ENCODE measurements at places on chromosomes 5 and 9.

DNA sequence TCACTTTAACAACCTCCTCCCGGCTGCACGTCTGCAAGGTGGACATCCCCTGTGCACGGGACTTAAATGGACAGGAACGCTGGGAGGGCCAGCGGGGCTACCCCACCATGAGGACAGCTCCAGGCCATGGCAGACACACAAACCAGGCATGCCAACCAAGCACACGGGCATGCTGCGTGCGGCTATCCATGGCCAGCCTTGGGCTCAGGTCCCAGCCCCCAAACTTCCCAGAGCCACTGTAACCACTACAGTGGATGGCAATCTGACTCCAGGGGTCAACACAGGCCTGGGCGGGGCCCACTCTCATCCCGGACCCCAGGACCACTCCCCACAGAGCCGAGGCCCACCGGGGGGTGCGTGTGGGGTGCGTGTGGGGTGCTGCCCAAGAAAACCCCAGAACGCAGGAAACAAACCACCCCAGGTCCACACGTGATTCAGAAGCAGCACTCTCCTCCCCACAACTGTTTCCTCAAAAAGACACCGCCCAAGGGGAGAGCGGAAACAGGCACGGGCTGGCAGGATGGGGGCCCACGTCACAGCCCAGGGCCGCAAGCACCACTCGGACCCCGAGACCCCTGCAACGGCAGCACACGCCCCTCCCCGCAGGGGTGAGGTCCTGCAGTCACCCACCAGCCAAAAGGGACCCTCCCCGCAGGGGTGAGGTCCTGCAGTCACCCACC lies 7.4 kb downstream of the SLC12A7 start:
- no peak for DNase-seq

- DNase-seq = no peak
Observed at GRCh38 chr5:172450861-172451695, 3.2 kb downstream of the SH3PXD2B start.

DNA sequence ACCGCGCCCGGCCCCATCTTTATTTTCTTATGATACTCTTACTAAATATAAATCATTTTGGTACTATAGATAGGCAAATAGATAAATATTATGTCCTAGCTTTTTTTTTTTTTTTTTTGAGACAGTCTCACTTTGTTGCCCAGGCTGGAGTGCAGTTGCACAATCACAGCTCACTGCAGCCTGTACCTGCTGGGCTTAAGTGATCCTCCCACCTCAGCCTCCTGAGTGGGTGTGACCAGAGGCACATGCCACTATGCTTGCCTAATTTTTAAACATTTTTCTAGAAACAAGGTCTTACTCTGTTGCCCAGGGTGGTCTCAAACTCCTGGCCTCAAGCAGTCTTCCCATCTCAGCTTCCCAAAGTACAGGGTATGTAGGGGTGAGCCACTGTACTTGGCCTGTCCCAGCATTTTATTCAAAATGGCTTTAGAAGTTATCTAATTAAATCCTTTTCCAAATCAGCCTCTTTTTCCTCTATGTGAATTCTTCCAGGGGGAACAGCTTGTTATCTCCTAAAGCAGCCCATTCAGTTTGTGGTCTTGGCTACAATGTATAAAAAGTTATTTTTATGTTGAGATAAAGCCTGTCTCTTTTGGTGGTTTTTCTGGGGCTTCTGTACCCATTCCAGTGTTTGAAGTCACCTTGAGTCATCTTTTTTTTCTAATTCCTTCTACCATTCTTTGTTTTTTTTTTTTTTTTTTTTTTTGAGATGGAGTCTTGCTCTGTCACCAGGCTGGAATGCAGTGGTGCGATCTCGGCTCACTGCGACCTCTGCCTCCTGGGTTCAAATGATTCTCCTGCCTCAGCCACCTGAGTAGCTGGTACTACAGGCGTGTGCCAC lies 12.1 kb downstream of the MELK start:
- DNase-seq = no peak

DNA sequence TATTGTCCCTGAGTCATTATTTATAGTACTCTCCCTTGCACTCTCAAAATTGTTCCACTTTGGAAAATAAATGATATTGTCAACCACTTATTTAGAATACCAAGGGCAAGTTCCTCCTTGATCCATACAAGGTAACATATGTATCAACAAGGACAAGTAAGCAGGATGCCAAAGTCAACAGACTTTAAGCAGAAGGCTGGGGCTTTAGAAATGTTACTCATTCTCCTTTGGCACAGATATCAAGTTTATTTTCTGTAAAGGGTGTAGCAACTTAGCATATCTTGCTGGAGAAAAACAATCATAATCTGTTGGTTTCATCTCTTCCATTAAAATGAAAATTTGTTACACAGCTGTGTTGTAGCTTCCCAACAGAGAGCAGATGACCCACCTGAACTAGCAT lies 248.7 kb upstream of the SLC30A5 start:
- DNase-seq = no peak

DNA sequence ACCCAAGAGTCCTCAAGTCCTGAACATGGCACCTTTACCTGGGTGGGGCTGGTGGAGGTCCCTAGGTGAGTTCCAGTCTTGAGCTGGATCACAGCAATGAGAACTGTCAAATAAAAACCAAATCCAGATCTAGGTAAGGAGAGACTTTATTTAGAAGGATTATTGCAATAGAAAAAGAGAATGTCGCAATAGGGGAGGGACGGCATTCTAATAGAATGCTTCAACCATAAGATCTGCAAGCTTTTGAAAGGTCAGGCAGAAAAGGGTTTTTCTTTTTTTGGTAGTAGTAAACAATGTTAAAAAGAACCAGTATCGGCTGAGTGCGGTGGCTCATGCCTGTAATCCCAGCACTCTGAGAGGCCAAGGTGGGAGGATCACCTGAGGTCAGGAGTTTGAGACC lies 5.2 kb upstream of the GCNT1 start:
- no peak for DNase-seq

DNA sequence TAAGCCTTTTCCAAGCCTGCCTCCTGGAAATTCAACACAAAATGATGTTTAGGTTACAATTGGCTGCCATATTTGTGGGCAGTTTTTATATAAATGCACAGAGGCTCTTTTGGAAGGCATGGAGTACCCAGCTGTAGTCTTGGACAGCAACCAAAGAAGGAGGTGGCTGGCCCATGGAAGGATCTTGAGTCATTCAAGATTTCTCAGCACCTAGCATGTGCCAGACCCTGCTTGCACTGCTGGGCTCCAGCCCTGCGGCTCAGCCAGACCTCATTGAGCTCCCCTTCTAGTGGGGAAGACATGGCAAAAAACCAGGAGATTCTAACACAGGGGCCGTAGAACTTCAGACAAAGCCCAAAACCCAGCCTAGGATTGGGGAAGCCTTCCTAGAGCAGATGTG lies 22.1 kb downstream of the JADE2 start:
- no peak for DNase-seq

Measured in iPS DF 6.9 (cell line).